A172 (cell line): ENCODE measurements at places on chromosomes 1 and 21. TPM values are rescaled to one million over a fixed set of nuclear protein-coding genes. Genes with fewer than 3 reads are reported as not detected.

DNA sequence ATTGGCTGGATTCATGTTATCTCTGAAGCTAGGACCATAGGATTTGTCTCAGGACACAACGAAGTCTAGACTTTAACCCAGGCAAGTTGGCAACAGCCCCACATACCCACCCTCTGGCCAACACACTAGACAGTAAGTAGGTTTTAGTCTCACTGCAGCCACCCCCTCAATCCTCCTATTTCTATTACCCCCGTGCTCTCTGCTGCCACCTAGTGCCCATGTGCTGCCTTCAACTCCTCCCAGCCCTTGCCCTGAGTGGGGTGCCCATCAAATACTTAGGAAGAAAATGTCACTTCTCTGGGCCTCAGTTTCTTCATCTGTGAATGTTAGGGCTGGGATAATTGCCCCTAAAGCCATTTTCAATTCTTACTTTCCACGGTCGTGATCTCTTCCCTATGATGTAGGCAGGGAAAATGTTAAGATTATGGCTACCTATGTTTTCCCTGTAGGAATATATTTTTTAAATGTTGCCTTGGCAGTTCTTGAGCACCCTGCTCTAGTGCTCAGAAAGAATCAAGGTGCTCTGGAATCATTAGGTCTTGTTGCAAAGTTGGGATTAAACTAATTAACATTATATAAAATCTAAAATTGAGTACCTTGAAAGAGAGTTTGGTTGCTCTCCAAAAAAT lies 213.0 kb downstream of the LMX1A start:
- DNase-seq: peak; percentile 8

DNA sequence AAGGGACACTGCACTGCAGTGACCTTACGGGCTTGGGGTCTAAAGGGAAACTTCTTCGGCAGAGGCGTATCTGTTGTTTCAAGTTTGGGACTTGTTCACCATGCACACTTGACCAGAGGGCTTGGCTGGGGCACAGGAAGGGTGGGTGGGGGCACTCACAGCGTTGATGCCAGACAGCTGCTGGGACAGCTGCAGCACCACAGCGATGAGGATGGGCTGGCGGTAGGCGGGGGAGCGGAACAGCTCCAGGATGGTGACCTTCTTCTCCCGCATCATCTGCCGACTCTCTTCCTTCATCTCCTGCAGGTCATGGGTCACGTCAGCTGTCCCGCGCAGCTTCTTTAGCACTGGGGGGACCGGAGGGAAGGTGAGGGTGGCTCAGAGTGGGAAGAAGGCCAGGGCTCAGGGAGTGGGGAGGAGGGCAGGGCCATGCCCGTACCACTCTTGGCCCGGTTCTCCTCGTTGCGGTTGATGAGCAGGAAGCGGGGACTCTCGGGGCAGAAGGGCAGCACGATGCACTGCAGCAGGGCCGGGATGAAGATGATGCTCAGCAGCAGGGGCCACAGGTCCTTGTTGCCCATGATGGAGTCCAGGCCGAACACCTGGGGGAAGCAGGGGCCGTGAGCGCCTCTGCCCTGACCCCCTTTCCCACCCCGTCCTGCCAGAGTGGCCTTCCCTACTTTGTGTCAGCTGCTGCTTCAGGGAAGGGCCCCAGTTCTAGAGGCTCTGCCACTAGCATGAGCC lies 29.1 kb downstream of the SLC2A1 start:
- no peak for DNase-seq

DNA sequence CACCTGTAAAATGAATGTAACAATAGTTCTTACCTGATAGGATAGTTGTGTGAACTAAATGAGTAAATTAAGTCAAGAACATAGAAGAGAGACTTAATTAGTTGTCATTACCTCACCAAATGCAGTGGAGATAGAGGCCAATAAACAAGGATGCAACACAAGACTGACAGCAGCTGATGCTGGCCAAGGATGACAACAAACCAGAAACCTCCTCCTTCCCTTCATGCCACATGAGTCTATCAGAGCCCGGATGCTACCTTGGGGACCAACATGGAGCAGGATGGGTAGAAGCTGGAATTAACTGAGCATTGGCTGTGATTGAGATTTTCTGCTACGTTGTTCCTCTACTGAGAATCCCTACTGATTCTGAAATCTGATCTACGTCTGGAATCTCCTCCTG lies 30.3 kb upstream of the USP1 start:
- no peak for DNase-seq

The RPTN gene
- not detected in 2 replicates for total RNA-seq

GRCh38 chr1:164969253-164969652 lies 387.3 kb downstream of the LMX1A start:
- DNase-seq: no peak

The DNM3 gene
- 0.90 and 1.0 TPM in 2 replicates for total RNA-seq

GRCh38 chr1:245272676-245273075 lies 117.9 kb downstream of the KIF26B start:
- no peak for DNase-seq

GRCh38 chr1:75969550-75969949 lies 37.3 kb upstream of the ASB17 start:
- DNase-seq: no peak

GRCh38 chr21:26788790-26789189 lies 56.4 kb downstream of the ADAMTS1 start:
- DNase-seq: no peak

The TIE1 gene
- total RNA-seq: 0.41 and 3.2 TPM in 2 replicates

The LIN28A gene
- total RNA-seq: not detected in 2 replicates

- no peak for DNase-seq
These were observed 25.8 kb downstream of the TRIM62 start for GRCh38 chr1:33155877-33156538.

The RBM15 gene
- 25.9 and 27.6 TPM in 2 replicates for total RNA-seq

The GBP7 gene
- not detected in 2 replicates for total RNA-seq

DNA sequence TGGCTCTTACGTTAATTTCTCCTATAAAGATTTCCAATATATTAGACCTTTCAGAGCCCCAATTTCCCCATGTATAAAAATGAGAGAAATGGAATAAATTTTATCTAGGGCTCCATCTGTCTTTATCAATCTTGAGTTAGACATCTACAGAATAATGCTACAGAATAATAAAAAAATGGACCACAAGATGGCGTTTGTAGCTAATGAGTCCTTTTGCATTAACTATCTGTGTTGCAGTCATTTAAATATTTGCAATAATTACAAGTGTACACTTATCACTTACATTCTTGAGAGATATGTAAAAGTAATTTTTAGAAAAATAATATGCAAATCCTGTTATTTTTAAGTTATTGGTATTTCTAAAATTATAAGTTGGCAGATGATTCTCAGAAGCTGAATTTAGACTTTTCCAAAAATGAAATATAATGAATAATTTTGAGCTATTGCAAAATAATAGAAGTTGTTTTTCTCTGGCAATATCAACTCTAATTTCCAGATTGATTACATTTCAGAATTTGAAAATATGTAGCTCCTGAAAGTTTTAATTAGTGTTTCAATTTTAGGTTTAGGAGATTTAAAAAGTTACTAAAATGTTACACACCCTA lies 87.7 kb downstream of the SNX7 start:
- peak; percentile 3 for DNase-seq

GRCh38 chr1:231871878-231872277 lies 245.3 kb downstream of the DISC1 start:
- DNase-seq: peak; percentile 4

GRCh38 chr1:82139751-82140468 lies 339.2 kb downstream of the ADGRL2 start:
- DNase-seq: no peak

GRCh38 chr1:247421074-247421473 lies 5.1 kb downstream of the NLRP3 start:
- no peak for DNase-seq

The C1orf141 gene
- not detected in 2 replicates for total RNA-seq

- no peak for DNase-seq
These were observed 214.8 kb downstream of the MATN1 start for GRCh38 chr1:30508611-30509010.

- no peak for DNase-seq
These were observed 30.1 kb downstream of the ITPKB start for GRCh38 chr1:226708967-226709396.

- peak; percentile 9 for DNase-seq
These were observed 509 bp downstream of the NVL start for GRCh38 chr1:224329484-224329841.

DNA sequence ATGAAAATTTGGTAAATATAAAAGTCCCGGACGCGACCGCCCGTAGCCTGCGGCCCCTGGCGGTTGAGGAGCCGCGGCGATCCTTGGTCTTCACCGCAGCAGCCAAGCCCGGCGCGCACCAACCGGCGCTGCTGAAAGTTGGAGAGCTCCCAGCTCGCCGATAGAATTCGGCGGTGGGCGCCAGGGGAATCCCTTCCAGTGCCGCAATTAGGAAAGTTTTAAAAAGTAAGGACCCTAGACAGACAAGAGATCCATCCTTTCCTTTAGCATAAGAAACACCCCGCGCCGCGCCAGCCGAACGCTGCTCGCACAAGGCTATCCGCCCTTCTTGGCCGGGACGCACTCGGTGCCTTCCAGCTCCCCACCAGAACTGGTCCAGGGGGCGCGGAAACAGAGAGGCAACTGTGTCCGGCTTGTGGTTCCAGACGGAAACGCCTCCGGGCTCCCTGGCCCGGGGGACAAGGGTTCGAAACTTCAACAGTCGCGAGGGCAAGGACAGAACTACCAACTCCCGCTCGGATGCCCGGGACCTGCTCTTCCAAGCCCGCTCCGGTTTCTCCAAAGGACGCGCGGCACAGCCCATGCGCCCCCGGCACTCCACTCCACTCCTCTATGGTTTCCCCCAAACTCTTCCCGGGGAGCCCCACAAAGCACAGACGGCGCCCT lies 1.7 kb downstream of the FAM78B start:
- no peak for DNase-seq

- DNase-seq: no peak
These were observed 8.6 kb upstream of the COL6A2 start for GRCh38 chr21:46089285-46089684.

The NMNAT2 gene
- 3.0 and 3.1 TPM in 2 replicates for total RNA-seq

GRCh38 chr1:232650845-232651244 lies 20.9 kb upstream of the SIPA1L2 start:
- no peak for DNase-seq

The KRTAP13-2 gene
- not detected in 2 replicates for total RNA-seq

The U2AF1 gene
- total RNA-seq: 64.5 and 66.2 TPM in 2 replicates
